ENCODE measurements at places on chromosomes 4 and X.

- no peak for DNase-seq
These were observed 262.1 kb upstream of the NR3C2 start for GRCh38 chr4:148704291-148704690.

DNA sequence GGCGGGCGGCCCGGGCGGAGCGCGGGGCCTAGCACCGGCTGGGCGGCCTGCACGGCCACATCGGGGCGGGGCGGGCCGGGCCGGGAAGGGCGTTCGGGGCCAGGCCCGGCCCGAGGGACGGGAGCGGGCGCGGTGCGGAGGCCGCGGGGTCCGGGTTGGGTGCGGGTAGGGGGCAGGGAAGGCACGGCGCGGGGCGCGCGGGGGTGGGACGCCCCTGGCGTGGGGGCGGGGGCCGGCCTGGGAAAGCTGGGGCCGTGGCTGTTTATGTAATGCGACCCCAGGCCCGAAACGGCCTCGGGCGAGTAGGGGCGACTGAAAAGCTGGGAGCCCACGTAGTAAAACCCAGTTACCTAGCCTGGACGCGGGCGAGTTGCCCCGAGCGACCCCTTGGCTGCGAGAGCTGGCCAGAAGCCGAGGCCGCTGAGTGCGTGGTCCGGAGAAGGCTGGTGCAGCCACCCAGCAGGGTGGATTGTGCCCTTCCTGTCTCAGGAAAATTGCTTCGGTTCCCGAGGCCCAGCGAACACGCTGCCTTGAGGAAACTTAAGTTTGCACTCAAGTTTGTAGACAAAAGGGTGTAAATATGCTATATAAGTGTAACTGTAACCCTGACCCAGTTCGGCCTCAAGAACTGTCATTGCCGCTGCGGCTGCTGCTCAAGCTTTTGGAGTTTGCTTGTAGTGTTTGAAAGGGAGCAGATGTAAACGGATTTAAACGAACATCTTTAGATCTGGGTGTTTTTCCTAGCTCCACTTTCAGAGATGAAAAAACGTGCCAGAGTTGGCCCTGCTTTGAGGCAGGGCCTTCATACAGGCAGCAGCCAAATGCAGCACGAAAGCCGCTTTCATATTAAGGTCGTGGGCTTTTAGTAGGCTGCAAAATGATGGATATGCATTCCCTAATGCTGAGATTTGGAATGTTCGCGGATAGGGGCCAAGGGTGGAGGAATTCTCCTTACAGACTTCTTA is 674 bp downstream of the SEC24B start:
- peak; percentile 15 for DNase-seq

GRCh38 chrX:97474933-97475332 is 591.2 kb downstream of the RPA4 start:
- no peak for DNase-seq

DNA sequence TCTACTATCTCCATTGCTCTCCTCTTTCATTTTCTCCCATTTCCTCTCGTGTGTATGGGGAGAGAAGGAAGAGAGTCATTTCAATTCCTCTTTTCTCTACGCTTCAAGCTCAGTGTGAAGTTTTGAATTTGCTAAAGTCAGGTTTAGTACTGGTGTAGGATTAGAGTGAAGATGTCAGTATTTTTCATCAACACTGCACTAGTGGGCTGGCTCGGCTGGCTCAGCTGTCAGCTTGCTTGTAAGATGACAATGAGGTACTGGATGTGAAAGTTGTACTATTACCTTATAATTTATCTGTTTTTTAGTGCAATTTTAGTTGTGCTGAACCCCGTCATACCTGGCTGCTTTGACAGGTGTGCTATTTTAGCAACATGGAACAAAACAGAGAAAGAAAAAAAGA is 2.1 kb upstream of the SH2D1A start:
- DNase-seq = no peak

GRCh38 chrX:93741811-93742210 is 67.8 kb downstream of the FAM133A start:
- no peak for DNase-seq

DNA sequence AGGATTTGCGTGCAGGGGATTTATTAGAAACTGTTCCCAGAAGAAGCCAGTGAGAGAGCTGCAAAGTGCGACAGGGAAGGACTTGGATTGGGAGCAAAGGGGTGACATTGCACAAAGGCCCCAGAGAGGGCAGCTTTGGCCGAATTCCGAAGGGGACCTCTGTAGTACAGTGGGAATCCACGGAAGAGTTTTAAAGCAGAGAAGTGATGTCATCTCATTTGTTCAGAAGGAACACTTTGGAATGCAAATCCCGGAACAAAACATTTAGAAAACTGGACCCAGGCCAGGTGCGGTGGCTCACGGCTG is 71.7 kb downstream of the FAM184B start:
- no peak for DNase-seq

DNA sequence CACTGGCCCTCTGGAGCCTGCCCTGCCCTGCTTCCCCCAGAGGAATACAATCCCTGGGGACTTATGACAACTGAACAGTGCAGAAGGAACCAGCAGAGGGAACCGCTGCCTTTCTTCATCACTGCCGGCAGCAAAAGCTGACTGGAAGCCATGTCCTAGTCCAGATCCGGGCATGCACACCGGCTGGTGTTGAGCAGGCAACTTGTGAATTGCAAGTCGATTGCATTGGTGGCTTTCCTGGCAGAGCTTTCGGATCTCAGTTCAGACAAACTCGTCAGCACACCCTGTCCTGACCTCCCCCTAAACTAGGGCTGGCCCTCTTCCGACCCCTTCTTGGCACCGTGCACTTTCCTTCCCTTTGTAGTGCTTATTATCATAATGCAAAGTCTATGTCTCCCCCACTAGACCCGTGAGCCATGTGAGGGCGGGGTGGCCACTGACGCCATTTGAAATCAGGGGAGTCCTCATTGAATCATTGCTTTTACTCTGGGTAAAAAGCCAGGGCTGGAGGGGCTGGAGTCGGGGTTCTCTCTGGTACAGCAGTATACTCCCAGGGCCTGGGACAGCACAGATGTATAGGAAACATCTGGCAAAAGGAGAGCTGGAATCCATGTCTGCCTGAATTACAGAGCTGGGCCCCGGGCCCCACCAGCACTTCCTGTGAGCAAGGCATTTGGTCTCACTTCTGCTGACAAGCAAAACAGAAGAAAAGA is 1.8 kb downstream of the ARHGAP4 start:
- no peak for DNase-seq

- DNase-seq = no peak
These were observed 160.7 kb downstream of the PPP3CA start for GRCh38 chr4:101186567-101187184.

GRCh38 chrX:122272011-122272410 is 912.1 kb upstream of the GRIA3 start:
- DNase-seq = no peak

DNA sequence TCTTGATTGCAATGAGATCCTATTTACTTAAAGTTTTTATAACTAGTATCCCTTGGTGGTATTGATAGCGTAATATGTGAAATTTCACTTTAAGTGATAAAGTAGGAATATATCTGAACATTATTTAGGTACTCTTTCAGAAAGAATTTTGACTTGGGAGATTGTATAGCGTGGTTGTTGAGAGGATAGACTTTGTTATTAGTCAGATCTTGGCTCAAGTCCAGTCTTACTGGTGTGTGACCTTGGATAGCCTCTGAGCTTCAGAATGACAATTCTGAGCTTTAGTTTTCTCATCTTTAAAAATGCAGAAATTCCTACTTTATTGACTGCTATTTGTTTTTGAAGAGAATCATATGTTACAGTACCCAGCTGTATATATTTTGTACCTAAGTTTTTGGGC is 32.6 kb downstream of the DCK start:
- no peak for DNase-seq

DNA sequence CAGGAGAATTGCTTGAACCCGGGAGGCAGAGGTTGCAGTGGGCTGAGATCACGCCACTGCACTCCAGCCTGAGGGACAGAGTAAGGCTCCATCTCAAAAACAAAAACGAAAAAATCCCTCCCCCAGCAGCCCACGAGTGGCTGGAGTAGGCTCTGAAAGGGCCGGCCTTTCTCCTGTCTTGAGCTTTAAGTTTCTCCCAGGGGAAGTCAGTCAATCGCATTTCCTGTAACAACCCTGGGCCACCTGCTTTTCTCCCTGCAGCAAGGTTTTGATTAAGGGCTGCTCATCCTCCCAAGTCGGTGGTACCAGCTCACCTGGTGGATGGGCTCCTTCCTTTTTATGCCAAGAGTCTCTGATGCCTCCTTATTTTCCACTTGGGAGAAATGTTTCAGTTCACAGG is 2.0 kb upstream of the NYX start:
- peak; percentile 26 for DNase-seq

- no peak for DNase-seq
These were observed 144.5 kb downstream of the NAP1L3 start for GRCh38 chrX:93528917-93529316.

- no peak for DNase-seq
These were observed 1115.8 kb downstream of the PDHA2 start for GRCh38 chr4:96955691-96956090.

- DNase-seq = no peak
These were observed 1.5 kb downstream of the GRID2 start for GRCh38 chr4:92305148-92305877.

GRCh38 chr4:133095591-133095990 is 53.5 kb upstream of the PCDH10 start:
- no peak for DNase-seq

- no peak for DNase-seq
These were observed 1.0 kb upstream of the LPAR4 start for GRCh38 chrX:78746496-78746895.

DNA sequence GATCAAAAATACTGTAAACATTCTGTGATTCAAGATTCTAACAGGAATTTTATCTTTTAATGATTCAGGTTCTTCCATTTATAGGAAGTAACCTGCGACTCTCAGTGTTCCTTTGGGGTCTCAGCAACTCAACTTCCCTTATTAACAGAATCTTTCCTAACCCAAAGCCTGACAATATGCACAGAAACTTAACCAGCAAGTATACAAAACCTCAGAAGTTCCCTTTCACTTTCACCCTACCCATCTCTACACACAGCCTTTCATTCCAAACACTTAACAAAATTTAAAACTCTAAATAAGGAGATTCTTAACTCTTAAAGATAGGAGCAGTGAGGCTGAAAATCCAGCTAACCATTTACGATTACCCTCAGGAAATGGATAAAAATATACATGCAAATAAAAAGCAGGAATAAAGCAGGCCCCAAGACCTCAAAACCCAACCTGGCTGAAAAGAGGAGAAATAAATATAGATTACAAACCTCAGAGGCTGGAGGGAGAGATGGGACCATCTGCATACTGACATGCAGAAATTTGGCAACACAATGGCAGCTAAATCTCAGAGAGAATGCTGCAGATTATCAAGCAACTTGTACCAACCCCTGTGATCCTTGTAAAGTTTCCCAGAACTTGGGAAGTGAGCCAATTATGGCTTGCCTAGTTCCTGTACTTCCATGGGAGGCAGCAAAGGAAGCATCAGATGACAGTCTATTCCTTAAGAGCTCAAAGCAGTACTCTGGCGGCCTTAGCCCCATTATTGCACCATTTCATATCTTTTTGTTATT is 101.0 kb downstream of the ATP11C start:
- no peak for DNase-seq

DNA sequence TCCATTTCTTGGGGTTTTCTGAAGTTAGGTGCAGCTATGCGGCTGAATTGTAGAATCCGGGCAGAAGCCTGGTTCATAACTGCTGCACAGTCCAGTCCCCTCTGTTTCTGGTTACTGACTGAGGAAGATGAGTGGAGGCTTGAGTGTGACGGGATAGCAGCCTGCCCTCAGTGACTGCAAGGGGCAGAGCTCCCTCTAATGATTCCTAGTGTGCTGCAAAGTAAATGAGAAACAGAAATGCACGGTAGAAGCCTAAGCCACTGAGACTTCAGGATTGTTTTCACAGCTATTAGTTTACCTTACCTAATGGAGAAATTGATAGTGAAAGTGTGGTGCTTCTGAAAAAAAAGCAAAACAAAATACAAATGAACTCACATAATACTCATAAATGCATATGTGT is 189.2 kb downstream of the GPM6A start:
- DNase-seq = no peak

GRCh38 chrX:3806630-3807029 is 93.2 kb upstream of the PRKX start:
- no peak for DNase-seq

DNA sequence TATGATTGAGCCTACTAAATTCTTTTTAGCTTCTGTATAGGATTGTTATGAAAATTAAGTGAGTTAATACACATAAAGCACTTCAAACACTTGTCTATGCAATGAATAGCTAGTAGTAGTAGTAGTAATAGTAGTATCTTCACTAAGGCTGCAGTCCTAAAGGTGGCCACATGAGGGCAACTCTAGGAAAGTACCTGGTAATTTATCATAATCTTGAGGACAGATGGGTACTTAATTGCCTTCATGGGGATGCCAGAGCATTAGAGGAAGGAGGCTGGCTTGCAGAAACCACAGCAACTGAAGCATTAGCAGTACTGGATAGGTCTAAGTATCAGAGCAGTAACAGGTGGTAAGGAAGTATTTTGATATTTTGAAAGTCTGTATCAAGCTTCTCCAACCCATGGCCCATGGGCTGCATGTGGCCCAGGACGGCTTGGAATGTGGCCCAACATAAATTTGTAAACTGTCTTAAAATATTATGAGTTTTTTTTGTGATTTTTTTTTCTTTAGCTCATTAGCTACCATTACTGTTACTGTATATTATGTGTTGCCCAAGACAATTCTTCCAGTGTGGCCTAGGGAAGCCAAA is 17.3 kb downstream of the NIPAL1 start:
- peak; percentile 70 for DNase-seq

- DNase-seq = no peak
These were observed 29.2 kb downstream of the LETM1 start for GRCh38 chr4:1826531-1827350.

- no peak for DNase-seq
These were observed 34.5 kb upstream of the CDKN2AIP start for GRCh38 chr4:183409934-183410333.

- DNase-seq = peak; percentile 11
These were observed 164.4 kb upstream of the FTHL17 start for GRCh38 chrX:31236231-31236630.
